ENCODE measurements at places on chromosomes 5 and 9. TPM values are rescaled to one million over a fixed set of nuclear protein-coding genes. Genes with fewer than 3 reads are reported as not detected.

DNA sequence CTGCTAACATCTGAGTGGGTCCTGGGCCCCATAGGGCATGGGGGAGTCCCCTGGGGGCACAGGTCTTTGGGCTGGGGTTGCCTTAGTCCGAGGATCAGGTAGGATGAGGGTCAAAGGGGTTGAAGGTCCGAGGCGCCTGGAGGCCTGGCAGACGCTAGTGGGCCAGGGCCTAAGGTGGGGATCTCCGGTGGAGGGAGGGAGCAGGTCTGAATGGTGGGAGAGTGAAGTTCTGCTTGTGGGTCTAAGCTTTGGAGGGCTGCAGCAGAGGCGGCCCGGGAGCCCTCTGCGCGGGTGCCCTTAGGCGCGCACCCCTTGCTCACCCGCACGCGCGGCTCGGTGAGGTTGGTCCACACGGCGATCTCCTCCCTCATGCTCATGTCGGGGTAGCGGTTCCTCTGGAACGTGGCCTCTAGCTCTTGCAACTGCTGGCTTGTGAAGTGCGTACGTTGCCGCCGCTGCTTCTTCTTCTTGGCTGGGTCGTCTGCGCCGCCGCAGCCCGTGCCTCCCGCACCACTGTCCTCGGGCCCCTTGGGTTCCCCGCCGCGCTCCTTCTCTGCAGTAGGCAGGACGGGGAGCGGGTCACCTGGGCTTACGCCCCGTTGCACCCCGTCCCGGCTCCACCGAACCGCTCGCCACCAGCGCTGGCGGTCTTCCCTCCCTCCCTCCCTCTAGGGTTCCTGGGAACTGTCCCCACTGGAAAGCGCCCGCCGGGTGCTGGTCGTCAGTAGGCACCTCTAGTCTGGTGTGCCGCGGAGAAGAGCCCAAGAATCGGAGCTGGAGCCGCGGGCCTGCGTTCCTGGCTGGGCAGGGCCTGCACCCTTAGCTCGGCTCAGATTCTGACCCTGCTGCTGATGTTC lies 2.8 kb downstream of the PITX1 start:
- H3K4me3 ChIP-seq, result no peak overlapping the region
- H3K36me3 ChIP-seq, result no peaks in the 10 kb centered on the region
- peaks cover 7% of the 10 kb centered on the region for H3K4me1 ChIP-seq
- H3K27ac ChIP-seq, result no peak overlapping the region
- H3K27me3 ChIP-seq, result peaks cover 11% of the 10 kb centered on the region

DNA sequence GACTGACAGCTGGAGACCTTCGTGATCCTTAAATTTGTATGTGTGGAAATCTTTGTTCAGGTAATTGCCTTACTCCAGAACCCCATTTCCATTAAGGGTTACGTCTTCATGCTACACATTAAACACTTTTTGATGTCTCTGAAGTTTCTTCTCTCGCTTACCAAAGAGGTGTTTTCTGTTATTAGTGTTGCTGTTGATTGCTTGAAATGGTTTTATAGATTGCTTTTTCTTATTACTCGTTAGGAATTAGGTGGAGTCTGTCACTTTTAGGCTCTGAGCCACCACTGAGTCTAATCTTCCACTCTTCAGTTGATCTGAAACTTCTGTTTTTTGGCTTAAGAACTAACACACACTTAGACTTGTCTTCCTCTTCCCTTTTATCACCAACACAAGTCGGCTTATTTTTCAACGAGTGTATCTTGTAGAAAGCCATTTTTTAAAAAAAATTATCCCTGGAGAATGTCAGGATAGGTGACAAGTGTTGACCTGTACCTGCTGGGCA lies 62.2 kb upstream of the PPARGC1B start:
- no peak for DNase-seq
- no peak overlapping the region for H3K27ac ChIP-seq
- H3K4me3 ChIP-seq, result no peak overlapping the region
- H3K27me3 ChIP-seq, result no peaks in the 10 kb centered on the region
- H3K4me1 ChIP-seq, result no peaks in the 10 kb centered on the region
- no peaks in the 10 kb centered on the region for H3K36me3 ChIP-seq

Gene SPATA31C2
- total RNA-seq, result 0.05 TPM

DNA sequence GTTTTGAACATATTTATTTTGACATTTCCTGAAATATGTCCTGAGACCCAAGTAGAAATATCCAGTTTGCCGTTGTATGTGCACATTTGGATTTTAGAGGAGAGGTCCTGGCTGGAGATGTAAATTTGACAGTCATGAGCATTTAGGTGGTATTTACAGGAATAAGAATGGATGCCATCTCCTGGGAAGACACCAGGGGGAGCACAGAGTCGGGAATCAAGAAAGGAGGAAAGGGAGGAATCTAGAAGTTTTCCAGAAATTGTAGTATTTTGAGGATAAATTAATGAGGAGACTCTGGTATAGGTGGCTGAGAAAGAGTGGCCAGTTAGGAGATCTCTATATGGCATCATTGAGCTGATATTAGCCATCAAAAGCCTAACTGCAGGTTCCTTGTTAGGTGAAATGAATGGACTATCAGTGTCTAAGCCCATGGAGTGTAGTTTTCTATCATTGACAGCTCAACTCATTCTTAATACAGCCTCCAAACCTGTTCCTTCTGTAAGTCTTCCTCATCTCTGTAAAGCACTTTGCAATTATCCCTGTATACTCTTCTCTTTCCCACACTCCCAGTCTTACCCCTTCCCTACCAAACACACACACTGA lies 7.2 kb downstream of the GAPT start:
- H3K4me1 ChIP-seq, result no peaks in the 10 kb centered on the region
- H3K27me3 ChIP-seq, result no peaks in the 10 kb centered on the region
- no peaks in the 10 kb centered on the region for H3K36me3 ChIP-seq

GRCh38 chr9:90659650-90660364 lies 17.2 kb upstream of the DIRAS2 start:
- no peaks in the 10 kb centered on the region for H3K4me1 ChIP-seq
- no peak overlapping the region for H3K27ac ChIP-seq
- no peak overlapping the region for H3K4me3 ChIP-seq

DNA sequence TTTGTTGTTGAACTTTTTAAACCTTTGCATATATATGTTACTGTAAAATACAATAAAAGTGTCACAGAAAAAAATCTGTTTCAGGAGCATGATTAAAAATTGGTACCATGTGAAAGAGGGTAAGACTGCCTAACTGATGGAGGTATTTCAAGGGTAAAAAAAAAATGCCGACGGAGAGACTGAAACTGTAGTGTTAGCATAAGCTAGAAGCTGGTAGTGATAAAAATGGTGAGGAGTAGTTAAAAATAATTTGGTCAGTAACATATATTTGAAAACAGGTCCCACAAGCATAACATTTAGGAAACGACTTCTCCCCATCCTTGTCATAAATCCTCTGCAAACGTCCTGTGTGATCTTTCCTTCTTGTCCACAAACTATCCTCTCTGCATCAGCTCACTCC lies 64.7 kb downstream of the MEF2C start:
- no peaks in the 10 kb centered on the region for H3K27me3 ChIP-seq
- H3K4me3 ChIP-seq, result no peak overlapping the region
- no peak overlapping the region for H3K27ac ChIP-seq
- H3K4me1 ChIP-seq, result no peaks in the 10 kb centered on the region

Gene S1PR3
- total RNA-seq, result 5.9 TPM

Gene DNAJB5
- total RNA-seq, result 21.0 TPM

DNA sequence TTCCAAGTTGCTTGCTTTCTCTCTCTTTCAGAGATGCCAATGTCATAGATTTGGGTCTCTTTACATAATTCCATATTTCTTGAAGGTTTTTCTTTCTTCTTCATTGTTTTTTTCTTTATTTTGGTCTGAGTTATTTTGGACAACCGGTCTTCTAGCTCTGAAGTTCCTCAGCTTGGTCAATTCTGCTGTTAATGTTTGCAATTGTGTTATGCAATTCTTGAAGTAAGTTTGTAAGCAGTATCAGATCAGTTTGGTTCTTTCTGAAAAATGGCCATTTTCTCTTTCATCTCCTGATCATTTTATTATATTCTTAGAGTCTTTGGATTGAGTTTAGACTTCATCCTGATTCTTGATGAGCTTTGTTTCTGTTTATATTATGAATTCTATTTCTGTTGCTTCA lies 16.4 kb upstream of the PRDM9 start:
- DNase-seq, result no peak
- H3K4me1 ChIP-seq, result no peaks in the 10 kb centered on the region
- no peak overlapping the region for H3K27ac ChIP-seq
- no peak overlapping the region for H3K4me3 ChIP-seq
- H3K27me3 ChIP-seq, result no peaks in the 10 kb centered on the region

Gene MEIKIN
- total RNA-seq, result not detected

Gene ADAMTSL1
- total RNA-seq, result 19.0 TPM

- no peaks in the 10 kb centered on the region for H3K27me3 ChIP-seq
- H3K36me3 ChIP-seq, result no peaks in the 10 kb centered on the region
- H3K4me3 ChIP-seq, result no peak overlapping the region
These were observed 83.2 kb upstream of the TBCA start for GRCh38 chr5:77859306-77859705.

Gene CDKN2B-AS1
- total RNA-seq, result 2.1 TPM

DNA sequence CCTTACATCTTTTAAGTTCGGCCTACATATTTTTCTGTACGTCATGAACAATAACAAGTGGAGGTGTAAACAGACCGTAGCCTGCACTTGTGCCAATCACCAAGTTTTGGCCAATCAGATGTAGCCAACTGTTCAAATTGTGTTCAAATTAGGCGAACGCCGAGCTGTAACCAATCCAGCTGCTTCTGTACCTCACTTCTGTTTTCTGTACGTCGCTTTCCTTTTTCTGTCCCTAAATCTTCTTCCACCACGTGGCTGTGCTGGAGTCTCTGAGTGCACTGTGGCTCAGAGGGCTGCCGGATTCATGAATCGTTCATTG lies 26.4 kb downstream of the TRIM14 start:
- no peaks in the 10 kb centered on the region for H3K27me3 ChIP-seq
- H3K4me1 ChIP-seq, result peaks cover 4% of the 10 kb centered on the region
- no peak overlapping the region for H3K27ac ChIP-seq
- no peaks in the 10 kb centered on the region for H3K36me3 ChIP-seq

Gene GABRG2
- not detected for total RNA-seq

- no peaks in the 10 kb centered on the region for H3K27me3 ChIP-seq
- no peak for DNase-seq
- no peaks in the 10 kb centered on the region for H3K36me3 ChIP-seq
- no peak overlapping the region for H3K4me3 ChIP-seq
- no peaks in the 10 kb centered on the region for H3K4me1 ChIP-seq
These were observed 26.3 kb upstream of the TENT4A start for GRCh38 chr5:6686915-6687409.

- no peaks in the 10 kb centered on the region for H3K36me3 ChIP-seq
- no peak for DNase-seq
- no peaks in the 10 kb centered on the region for H3K27me3 ChIP-seq
- H3K4me3 ChIP-seq, result no peak overlapping the region
- no peak overlapping the region for H3K27ac ChIP-seq
These were observed 17.3 kb upstream of the TMOD1 start for GRCh38 chr9:97484134-97484533.

DNA sequence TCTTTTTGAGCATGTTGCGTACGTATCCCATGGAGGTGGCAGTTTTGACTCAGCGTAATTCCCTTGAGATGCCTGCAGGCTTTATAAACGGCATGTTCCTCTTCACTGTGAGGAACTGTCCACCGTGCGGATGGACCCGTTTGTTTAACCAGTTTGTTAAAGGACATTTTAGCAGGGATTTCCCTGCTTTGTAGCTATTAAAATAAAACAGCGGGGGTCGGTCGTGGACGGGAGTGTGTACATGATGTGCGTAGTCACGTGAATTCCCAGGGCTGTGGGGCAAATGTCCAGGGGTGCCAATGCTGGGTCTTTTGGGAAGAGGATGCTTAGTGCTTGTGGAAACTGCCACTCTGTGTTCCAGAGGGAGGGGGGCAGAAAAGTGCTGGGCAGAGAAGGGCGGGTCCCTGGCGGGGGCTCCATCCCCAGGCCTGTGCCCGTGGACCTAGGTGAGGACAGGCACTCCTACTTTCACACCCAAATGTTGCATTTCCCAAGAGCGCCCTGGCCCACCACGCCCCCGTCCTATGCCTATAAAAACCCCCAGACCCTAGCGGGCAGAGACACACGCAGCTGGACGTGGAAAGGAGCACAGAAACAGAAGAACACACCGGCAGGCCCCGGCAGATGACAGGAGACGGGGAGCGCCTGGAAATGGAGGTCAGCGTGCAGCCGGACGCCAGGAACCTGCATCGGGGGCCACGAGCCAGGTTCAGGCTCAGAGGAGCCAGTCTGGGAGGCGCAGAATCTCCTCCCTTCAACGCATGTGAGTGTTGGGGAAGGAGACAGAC lies 4.0 kb upstream of the TERT start:
- H3K27ac ChIP-seq, result no peak overlapping the region
- H3K27me3 ChIP-seq, result no peaks in the 10 kb centered on the region
- H3K4me3 ChIP-seq, result no peak overlapping the region
- H3K36me3 ChIP-seq, result no peaks in the 10 kb centered on the region
- no peaks in the 10 kb centered on the region for H3K4me1 ChIP-seq
- no peak for DNase-seq

Gene ADRA1B
- 7.7 TPM for total RNA-seq

DNA sequence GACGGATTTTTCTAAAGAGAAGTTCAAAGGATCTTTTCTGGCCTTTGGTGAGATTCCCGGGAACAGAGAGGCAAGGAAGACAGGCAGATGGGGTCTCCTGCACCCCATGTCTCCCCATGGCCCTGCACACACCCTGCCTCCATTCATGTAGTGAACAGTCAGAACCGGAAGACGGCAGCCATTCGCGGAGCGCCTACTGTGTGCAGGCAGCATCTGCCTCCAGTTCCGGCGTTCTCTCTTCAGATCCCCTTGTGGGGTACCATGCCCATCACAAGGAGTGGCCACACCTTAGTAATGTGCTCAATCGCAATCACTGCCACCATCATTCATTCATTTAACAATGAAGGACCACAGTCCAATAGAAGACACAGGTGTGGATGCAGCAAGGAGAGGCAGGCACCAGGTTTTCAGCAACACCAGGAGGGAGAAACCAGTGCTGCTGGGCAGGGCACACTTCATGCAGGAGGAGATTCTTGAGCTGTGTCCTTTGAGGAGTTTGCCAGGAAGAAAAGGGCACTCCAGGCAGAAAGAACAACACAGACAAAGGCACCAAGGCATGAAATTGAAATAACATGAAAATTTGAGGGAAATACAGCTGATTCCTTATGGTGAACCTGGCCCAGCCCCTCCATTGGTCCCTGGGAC lies 171.5 kb upstream of the PHYKPL start:
- no peaks in the 10 kb centered on the region for H3K4me1 ChIP-seq
- H3K27me3 ChIP-seq, result no peaks in the 10 kb centered on the region
- H3K36me3 ChIP-seq, result no peaks in the 10 kb centered on the region
- no peak overlapping the region for H3K27ac ChIP-seq
- H3K4me3 ChIP-seq, result no peak overlapping the region

DNA sequence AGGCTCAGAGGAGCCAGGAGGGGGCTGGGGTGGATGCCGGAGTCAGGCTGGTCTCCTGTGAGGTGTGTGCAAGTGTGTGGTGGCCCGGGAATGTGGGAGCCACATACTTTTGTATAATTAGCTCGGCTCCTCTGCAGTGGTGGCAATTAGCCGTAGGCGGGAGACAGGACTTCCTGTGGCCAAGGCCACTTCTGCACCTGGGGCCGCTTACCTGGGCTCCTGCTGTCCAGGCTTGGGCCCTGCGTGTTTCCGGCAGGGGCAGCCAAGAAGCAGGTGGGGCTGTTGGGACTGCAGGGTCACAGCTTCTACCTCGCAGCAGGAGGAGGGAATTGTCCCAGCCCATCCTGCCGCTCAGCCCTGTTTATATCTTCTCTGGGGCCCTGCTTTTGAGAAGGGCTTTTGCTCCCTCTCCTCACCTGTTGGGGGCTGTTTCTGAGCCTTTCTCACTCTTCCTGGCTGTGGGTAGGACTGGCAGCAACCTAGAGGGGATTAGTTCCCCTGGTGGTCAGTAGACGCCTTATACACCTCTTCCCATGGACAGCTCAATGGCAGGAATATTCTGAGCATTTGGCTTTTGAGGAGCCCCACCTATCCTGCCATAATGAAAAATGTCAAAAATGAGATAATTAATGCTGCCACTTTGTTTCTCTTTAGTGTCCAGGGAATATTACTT lies 145.4 kb upstream of the PITX1 start:
- H3K27ac ChIP-seq, result no peak overlapping the region
- DNase-seq, result no peak
- no peaks in the 10 kb centered on the region for H3K27me3 ChIP-seq

All from ovary (tissue), 10 donors.